Activated T-cell treated with anti-CD3 and anti-CD28 coated beads for 1 hour (primary cell): ENCODE measurements at places on chromosomes 7 and 10.

GRCh38 chr7:41336981-41337380 lies 365.9 kb downstream of the INHBA start:
- DNase-seq: no peak

GRCh38 chr7:94149789-94150545 lies 145.8 kb upstream of the BET1 start:
- DNase-seq: no peak

DNA sequence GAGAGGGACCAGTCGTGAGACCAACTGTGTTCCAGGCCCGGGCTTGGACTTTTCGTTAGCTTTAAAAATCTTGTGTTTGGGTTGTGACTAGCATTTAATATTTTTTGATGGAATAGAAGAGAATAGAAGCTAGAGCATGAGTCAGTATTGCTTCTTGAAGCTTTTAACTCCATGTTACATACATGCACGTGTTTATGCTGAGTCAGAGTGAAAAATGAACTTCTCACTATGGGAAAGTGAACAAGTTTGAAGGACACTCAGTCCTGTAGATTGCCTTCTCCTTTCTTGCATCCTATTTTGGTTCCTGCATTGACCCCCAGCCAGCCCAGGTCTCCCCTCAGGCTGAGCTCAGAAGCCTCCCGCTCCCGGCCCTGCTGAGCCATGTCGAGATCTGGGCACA lies 31.8 kb downstream of the GHRHR start:
- no peak for DNase-seq

- DNase-seq: no peak
Measured at GRCh38 chr10:64101606-64102263, 580.5 kb downstream of the REEP3 start.

DNA sequence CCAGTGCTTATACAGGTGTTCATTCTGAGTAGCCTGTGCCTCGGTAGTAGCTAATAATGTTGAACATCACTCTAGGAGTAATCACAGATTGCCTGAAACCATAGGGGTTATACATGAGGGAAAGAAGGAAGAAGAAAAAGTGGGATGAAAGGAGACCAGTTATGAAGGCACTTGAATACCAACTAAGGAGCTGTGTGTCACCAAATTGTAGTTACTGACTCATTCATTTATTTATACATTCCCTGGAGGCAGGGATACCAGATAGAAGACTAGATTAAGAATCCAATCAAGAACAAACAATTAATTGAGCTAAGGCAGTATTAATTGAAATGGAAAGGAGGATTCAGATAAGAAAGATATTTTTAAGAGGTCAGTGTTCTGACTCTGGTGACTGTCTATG lies 129.6 kb upstream of the PRPS1L1 start:
- DNase-seq: no peak

- no peak for DNase-seq
Measured at GRCh38 chr10:29873941-29874484, 185.4 kb downstream of the JCAD start.

DNA sequence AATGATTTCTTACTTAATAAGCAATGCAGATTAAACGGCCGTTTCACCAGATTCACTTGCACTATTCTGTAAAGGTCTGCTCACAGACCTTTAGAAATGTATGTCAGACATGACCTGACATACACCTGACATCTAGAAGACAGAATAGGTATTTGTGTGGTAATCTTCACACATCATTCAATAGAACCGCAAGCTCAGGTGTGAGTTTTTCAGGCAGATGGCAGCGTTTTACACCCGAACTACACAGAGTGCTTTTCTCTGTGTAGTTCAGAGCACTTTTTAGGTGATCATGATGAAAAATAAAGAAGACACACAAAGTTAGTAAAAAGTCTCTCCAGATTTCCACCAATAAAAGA lies 63.2 kb downstream of the PRKCQ start:
- no peak for DNase-seq

DNA sequence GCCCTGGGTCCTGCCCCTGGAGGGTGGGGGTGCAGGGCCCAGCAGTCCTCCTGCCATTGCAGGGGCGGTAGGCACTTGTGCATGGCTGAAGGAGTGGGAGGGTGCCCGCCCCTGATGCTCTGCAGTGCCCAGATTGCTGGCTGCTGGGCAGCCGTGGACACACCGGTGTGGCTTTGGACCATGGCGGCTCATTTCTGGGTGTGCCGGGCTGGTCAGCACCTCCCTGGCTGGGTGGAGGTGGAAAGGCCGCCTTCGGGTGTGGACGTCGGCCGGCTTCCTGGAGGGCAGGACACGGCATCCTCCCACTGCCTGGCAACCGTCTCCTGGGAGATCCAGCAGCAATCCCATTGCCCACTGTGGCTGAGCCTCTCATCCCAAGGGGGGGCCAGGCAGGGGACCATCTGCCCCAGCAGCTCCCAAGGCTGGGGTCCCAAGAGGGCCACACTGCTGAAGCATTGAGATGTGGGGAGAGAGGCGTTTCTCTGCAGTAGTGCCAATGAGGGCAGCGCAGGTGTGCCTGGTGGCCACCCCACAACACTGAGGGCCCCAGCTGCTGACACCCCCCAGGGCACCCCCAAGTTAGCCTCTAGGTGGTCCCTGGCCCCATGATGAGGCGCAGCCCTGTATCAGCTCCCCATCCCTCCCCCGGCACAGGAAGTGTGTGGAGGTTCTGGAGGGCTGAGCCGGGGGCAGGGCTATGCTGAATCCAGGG lies 12.9 kb downstream of the TTYH3 start:
- DNase-seq: no peak

- DNase-seq: no peak
Measured at GRCh38 chr10:44198096-44198779, 186.7 kb downstream of the CXCL12 start.

DNA sequence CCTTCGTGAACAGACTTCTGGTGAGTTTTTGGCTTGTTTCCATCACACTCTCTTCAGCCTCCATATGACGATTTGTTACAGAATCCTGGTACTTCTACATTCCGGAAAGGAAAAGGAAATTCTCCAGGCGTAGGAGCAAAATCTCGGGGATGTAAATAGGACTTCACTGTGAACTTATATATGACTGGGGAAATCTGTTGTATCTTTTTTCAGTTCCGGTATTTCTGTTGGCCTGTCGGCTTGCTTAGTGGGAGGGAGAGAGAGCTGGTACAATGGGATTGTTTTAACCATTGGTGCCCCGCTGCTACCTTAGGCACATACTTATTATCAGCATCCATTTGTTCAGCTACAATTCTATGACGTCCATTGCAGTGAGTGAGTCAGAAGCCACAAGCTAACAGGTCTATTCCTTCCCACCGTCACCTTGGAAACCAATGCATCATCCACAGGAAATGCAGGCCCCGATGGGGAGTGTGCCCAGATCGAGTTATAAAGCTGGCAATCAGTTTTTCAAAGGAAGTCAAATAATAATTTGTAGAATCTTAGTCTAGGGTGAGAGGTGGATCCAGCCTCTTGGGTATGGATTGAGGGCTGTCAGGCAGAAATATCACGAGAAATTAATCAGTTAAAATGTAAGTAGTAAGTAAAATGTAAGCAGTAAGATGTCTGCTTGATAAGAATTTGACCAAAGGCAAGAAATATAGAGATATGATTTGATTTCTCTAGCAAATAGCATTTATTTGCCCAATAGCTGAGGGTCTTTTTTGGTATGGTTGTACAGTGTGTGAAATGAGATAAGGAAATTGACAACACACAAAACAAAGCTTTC lies 92.0 kb upstream of the MKLN1 start:
- peak; percentile 48 for DNase-seq

- DNase-seq: no peak
Measured at GRCh38 chr7:107958764-107959526, 44.0 kb downstream of the LAMB1 start.

GRCh38 chr7:116197360-116197759 lies 13.0 kb upstream of the TES start:
- no peak for DNase-seq

- DNase-seq: no peak
Measured at GRCh38 chr10:75619635-75620034, 188.2 kb downstream of the LRMDA start.

GRCh38 chr7:12964836-12965235 lies 277.4 kb downstream of the ARL4A start:
- no peak for DNase-seq

DNA sequence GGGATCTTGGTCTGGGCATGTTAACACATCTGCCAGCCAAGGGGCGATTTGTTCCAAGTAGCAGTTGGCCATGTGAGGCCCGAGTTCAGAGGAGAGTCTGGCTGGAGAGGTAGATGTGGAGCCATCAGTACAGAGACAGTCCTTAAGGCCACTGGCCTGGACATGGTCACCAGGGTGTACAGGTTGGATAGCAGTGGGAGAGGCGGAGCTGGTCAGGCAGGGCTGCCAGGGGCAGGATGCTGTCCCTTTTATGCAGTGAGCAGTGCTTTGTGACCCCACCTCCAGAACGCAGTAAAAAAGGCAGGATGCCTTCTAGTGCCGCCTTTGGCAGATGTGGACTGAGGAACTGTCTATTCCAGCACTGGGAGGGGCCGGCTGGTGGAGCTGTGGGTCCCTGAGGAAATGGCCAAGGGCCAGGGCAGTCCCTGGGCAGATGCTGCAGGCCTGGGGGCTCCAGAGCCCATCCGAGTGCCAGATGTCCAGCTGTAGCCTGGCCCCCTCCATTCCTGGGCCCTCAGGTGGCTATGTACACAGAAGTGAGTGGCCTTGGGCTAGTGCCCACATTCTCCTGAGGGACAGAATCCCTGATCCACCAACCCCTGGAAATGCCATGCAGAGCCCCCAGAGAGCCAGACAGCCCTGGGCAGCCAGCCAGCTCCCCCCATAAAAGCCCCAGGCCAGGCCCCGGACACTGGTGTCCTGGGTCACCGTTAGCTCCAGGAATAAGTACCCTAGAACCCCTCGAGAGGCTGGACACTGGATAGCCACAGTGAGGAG lies 17.2 kb upstream of the MYL7 start:
- DNase-seq: no peak

- DNase-seq: no peak
Measured at GRCh38 chr10:24931236-24931635, 21.2 kb downstream of the PRTFDC1 start.

GRCh38 chr7:20238754-20239324 lies 21.7 kb upstream of the MACC1 start:
- no peak for DNase-seq

- DNase-seq: no peak
Measured at GRCh38 chr10:121043124-121043849, 192.1 kb downstream of the WDR11 start.

DNA sequence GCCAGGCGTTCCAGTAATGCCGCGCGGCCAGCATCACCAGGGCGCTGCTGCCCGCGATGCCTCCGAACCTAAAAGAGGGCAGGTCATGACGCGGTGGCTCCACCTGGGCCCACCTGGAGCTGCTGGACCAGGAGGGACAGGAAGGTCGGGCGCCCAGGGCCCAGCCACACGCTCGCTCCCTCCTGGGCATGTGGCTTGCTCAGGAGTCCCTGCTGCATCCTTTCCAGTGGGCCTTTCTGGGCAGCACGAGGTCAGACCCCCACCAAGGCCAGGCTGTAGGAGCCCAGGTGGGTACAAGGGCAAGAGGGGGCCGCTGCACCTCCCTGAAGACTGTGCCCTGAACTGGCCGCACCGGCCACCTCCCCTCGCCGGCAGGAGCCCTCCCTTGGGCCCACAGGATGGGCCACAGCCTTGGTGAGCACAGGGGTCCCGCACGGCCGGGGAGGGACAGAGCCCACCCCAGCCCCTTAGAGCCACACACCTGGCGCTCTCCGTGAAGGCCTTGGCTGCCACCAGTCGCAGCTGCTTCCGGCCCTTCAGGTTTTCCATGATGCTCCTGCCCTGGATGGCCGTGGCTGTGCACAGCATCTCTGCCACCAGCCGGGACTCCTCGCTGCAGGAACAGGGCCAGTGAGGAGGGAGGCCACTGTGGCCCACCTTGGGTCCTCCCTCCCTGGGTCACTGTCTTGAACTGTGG lies 43.2 kb downstream of the CFAP46 start:
- DNase-seq: no peak

GRCh38 chr7:15507171-15507570 lies 54.6 kb downstream of the AGMO start:
- no peak for DNase-seq

DNA sequence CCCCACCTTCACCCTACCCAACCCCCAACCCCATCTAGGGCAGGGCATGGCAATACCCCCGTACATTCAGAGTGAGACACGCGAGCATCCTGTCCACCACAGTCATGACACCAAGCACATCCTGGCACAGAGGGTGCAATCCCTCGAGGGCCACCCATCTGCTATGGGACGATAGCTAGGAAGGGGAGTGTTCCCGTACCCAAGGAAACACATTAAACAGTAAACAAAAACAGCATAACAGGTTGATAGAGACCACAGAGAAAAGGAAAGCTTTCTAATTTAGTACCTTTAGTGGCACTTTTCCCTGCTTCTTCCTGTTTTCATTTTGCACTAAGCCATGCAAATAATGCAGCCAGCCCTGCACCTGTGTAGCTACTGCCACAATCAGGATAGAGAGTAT lies 2.3 kb upstream of the SMKR1 start:
- no peak for DNase-seq

DNA sequence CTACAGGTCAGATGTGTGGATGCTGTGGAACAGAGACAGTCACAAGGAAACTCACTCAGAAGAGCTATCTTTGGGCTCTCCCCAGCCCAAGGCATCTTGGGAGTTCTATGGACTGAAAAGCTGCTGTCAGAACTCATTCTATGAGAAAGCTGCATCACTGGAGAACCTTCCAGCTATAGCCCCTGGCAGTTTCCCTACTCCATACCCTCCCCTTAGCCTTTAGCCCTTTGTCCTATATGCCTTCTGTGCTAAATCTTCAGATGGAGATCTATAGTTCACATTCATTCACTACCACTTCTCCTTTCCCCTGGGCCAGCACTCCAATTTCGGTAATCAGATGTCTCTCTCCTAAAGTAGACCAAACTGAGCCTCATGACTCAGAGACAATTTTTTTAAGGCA lies 6.9 kb downstream of the WNT8B start:
- no peak for DNase-seq

- no peak for DNase-seq
Measured at GRCh38 chr7:73683788-73684693, 644 bp downstream of the BUD23 start.

DNA sequence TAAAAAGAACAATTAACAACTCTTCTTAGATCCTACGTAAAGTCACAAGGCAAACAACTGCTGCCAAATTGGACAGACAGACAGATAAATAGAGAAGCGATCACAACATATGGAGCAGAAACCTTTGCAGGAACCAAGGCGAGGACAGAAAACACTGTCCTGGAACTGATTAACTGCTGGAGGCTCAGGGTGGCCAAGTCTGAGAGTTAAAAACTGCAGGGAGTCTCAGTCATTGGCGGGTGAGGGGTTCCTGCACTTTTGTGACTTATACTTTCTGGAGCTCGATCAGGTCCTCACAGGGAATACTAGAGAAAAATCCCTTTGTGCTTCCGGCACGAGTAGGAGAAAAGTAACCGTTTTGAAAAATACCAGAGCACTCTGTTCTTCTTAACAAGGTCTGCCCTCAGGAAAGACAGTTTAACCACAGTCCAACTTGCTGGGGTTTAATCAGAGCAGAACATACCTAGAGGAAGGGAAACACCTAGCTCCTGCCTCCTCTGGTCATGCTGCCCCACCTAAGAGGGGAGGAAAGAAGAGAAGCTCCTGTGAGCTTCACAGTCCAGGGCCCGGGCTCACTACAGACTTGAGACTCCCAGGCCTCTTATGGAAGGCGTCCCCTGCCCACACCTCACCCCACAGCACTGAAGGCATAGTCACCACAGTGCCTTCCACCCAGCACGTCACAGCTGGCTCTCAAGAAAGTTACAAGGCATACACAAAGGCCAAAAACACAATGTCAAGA lies 74.9 kb downstream of the LARP4B start:
- no peak for DNase-seq

GRCh38 chr10:73894245-73894971 lies 16.5 kb upstream of the PLAU start:
- no peak for DNase-seq
